Hematopoietic multipotent progenitor cell (in vitro differentiated cells): ENCODE measurements at places on chromosomes 4 and X. TPM values are rescaled to one million over a fixed set of nuclear protein-coding genes. Genes with fewer than 3 reads are reported as not detected.
A peak's percentile ranks its signal among the peaks of the same experiment; 100 is the strongest.

DNA sequence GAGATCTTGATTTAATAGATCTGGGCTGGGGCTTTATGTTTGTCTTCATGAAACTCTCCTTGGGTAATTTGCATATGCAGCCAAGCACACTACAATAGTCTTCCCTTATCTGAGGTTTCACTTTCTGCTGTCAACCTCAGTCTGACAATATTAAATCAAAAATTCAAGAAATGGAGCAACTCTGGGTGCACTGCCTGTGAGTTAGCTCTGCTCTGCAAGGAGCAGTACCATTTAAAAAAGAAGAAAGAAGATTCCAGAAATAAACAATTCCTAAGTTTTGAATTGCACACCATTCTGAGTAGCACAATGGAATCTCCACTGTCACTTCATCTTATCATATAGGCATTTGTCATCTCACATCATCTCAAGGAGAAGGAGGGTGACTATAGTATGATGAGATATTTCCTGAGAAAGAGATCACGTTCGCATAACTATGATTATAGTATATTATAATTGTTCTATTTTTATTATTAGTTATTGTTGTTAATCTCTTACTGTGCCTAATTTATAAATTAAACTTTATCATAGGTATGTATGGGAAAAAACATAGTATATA, 9.4 kb downstream of the FNIP2 start:
- DNase-seq, result peak; percentile 50

Gene CFP
- 23.7 TPM for total RNA-seq

GRCh38 chrX:106959901-106960300, 39.7 kb downstream of the CLDN2 start:
- no peak for DNase-seq

Gene USP26
- total RNA-seq, result not detected

DNA sequence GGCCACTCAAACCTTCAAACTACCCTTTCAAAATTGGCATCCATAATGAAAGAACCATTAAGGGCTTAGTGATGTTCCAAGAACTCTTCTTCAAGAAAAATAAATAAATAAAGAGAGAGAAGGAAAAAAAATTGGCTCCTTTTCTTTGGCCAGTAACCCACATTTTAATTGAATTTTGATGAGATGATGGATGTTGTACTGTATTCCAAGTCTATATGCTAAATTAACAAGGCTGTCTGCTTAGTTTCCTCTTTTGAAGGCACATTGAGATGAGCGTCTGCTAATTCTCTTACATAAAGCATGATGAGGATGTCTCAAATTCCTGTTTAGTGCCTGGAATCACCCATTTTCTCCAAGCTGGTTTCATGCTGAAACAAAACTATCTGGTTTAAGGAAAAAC, 33.4 kb downstream of the PHOX2B start:
- DNase-seq, result no peak

Gene LDOC1
- total RNA-seq, result 8.1 TPM

DNA sequence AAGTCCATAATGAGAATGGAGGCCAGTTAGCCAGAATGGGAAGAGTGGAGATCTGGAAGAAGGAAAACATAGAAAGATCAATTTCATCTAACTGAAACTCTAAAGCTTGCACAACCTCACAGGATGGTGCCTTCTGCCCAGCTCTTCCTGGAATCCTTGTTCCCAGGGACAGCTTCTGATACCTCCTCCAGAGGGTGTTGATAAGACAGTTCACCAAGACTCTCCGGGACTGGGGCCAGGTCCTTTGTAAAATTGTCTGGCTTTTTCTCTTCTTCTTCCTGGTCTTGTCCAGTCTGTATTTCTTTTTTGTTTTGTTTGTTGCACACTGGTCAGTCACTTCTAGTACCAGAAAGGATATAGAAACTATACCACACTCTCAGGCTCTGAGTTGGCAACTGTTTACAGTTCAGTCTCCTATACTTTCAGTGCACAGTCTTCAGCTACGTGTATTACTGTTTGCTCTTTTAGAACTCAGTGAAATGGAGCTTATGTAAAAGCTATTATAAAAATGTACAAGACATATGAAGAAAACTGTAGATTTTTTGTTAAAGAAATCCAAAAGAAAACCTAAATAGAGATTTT, 142.8 kb upstream of the RPL34 start:
- no peak for DNase-seq

Gene TKTL2
- not detected for total RNA-seq

DNA sequence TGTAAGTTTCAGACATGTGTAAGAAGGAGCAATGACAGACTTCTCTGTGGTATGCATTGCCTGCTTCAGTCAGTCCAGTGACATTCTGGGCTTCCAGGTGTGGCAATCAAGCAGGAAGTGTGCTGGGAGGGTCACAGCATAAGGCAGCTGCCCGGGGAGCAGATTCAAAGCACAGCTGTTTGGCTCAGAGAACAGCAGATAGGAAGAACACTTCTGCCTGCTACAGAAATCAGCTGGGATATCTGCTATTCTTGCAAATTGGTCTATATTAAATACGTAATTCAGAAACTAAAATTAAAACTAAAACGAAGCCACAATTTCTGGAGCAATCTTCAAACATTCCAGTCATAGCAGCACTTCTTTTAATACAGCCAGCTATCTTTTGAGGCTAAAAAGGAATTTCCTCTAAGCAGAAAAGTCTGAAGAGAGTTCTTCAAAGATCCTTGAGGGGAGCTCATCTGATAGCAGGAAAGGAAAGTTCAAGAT, 47.5 kb upstream of the GALNT7 start:
- peak; percentile 75 for DNase-seq

Gene FAM47A
- total RNA-seq, result not detected

GRCh38 chr4:10688846-10689245, 4.3 kb upstream of the CLNK start:
- DNase-seq, result no peak

Gene GPAT3
- 19.4 TPM for total RNA-seq

Gene RAI2
- under 0.01 TPM for total RNA-seq
